ENCODE measurements at places on chromosomes 1 and 21. TPM values are rescaled to one million over a fixed set of nuclear protein-coding genes. Genes with fewer than 3 reads are reported as not detected.

Gene ATAD3C
- total RNA-seq = under 0.01 TPM

Gene ST6GALNAC5
- 1.1 TPM for total RNA-seq

Gene TACSTD2
- total RNA-seq = 0.29 TPM

Gene MNDA
- total RNA-seq = under 0.01 TPM

Gene PADI2
- total RNA-seq = under 0.01 TPM

Gene FGR
- 0.36 TPM for total RNA-seq

Gene CFHR1
- total RNA-seq = not detected

DNA sequence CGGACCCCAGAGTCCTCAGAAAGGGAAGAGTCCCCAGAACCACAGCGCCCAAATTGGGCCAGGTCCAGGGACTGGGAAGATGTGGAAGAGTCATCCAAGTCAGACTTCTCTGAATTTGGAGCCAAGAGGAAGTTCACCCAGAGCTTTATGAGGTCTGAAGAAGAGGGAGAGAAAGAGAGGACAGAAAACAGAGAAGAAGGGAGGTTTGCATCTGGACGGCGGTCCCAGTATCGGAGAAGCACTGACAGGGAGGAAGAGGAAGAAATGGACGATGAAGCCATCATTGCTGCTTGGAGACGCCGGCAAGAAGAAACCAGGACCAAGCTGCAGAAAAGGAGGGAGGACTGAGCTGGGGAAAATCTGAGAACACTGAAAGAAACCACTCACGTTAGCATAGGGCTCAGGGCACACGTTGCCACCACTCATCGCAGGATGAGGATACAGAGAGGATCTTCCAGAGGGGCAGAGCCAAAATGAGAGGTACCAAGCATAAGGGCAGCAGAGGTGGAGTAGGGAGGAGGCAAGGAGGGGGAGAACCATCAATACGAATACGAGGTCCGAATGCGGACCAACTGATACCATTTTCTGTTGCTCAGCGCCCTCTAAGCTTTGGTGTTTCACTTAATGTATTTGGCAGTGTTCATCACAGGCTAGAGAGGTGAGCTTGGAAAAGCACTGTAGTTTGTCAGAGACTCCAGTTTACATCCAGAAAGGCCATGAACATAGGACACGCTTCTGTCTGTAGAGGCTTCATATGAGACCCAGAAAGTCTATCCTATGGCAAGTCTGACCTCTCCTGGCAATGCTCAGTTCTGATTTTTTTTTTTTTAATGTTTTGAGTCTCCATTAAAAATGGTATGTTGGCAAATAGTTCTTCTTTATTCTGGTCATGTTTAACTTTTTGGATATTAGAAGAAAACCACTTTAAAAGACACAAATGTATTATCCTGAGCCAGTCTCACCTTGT lies 34.7 kb downstream of the STYXL2 start:
- H3K27ac ChIP-seq = no peak overlapping the region
- H3K4me1 ChIP-seq = no peaks in the 10 kb centered on the region
- H3K4me3 ChIP-seq = no peak overlapping the region
- DNase-seq = peak; percentile 75

DNA sequence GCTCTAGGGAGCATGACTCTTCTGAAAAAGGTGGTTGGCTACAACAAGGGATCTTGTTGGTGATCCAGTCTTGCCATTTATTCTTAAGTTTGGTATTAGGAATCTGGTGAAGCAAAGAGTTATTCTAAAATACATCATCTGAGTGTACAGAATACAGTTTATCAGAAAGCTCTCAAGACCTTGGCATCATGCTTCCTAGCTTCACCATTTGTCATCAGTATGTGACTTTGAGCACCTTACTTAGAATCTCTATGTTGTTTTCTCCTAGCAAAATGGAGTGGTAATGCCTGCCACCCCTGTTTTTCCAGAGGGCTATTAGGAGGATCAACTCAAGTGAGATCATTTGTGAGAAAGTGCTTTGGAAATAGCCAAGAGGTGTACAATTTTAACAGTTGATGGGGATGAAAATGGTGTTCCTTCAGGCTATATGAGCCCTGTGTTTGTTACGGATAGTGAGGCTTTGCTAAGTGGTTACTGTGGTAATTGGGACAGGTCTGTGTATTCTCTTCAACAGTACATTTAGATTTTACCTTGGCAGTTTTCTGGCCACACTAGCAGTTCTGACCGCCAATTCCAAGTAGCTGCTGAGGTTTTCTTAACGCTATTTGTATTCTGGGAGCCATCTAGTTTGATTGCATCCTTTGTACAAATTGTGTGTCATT lies 120.5 kb downstream of the DISP1 start:
- no peak for DNase-seq
- H3K4me3 ChIP-seq = no peak overlapping the region
- no peak overlapping the region for H3K27ac ChIP-seq

DNA sequence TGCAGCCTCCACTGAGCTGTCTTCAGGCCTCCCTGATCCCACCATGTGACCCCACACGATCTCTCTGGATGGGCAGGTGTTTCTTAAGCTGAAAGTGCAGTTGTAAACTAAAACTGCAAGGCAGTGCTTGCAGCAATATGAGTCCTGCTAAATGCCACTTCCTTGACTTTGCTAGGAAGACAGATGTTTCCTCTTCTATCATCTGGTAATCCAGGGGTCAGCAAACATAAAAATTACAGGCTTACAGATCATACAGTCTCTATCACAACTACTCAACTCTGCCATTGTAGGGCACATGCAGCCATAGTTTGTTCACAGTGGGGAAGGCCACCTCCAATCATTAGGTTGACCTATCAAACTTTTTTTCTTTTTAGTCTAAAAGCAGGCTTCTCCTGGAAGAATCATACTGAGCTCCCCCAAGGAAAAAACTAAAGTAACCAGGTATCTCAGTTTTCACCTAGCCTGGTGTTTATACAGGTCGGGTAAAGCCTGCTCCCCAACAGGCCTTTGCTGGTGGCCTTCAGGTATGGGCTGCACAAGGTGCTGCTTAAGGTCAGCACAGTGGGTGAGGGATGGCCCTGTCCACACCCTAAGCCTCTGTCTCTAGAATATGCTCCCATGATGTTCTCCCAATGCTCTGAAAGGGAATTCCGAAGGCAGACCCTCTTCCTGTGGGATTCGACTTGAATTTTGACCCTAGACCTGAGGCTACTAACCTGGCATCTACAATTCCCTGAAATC lies 10.8 kb downstream of the ABCA4 start:
- no peaks in the 10 kb centered on the region for H3K36me3 ChIP-seq
- H3K27me3 ChIP-seq = no peaks in the 10 kb centered on the region
- H3K4me3 ChIP-seq = no peak overlapping the region
- no peak for DNase-seq

GRCh38 chr1:26405281-26405915 lies 5.2 kb upstream of the LIN28A start:
- peaks cover 16% of the 10 kb centered on the region for H3K27me3 ChIP-seq
- no peaks in the 10 kb centered on the region for H3K36me3 ChIP-seq
- peak overlapping the region; percentile 47 for H3K27ac ChIP-seq
- DNase-seq = peak; percentile 82

GRCh38 chr1:155773221-155773620 lies 83.8 kb downstream of the GON4L start:
- no peaks in the 10 kb centered on the region for H3K27me3 ChIP-seq
- no peak for DNase-seq
- H3K36me3 ChIP-seq = peaks cover 91% of the 10 kb centered on the region
- no peak overlapping the region for H3K27ac ChIP-seq

DNA sequence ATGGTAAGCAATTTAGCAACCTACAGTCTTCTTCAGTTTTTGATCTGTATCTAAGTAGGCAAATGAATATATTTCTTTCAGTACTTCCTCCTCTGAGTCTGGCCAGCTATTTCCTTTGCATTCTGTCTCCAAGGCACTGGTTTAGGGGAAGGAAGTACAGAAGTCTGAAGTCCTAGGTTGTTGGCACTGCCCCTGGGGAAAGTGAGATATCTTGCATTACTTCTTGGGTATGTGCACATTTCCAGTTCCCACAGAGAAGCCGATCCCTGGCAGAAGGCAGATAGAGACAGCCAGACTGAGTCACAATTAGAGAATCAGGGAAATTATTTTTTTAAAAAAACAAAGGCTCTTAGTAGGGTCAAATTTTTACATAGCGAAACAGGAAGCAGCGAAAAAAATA lies 98.8 kb downstream of the RASAL2 start:
- peak overlapping the region; percentile 75 for H3K27ac ChIP-seq
- peak overlapping the region; percentile 13 for H3K4me3 ChIP-seq
- H3K36me3 ChIP-seq = no peaks in the 10 kb centered on the region
- peaks cover 13% of the 10 kb centered on the region for H3K4me1 ChIP-seq

GRCh38 chr1:14987829-14988603 lies 165.5 kb upstream of the TMEM51 start:
- peak; percentile 87 for DNase-seq
- no peaks in the 10 kb centered on the region for H3K27me3 ChIP-seq
- no peaks in the 10 kb centered on the region for H3K36me3 ChIP-seq
